ENCODE measurements at places on chromosomes 6 and 20. TPM values are rescaled to one million over a fixed set of nuclear protein-coding genes. Genes with fewer than 3 reads are reported as not detected.
A peak's percentile ranks its signal among the peaks of the same experiment; 100 is the strongest.

DNA sequence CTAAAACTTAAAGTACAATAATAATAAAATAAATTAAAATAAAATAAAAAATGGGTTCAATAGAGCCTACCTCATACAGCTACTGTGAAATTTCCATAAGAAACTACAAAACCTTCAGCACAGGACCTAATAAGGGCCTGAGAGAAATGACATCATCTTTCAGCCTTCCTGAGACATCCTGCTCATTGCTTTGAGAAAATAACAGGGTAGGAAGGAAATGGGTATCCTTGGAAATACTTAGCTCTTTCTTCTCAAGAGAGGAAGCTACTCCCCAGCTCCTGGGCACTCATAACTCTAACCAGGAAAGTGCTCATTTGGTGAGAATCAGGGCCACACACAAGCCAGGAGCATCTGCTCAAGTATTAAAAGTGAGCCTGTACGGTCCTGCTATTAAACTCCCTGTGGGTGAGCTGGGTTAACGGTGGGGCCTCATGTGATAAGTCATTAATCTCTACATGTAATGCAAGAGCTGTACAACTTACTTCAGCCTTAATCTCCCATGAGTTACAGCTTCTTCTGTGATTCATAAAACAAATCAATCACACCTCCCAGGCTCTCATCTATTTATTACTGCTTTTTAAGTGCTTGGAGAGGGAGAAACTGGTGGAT is 141.4 kb downstream of the MAFB start:
- no peaks in the 10 kb centered on the region for H3K27me3 ChIP-seq
- H3K4me3 ChIP-seq, result no peak overlapping the region
- no peak for DNase-seq

- no peak overlapping the region for H3K4me3 ChIP-seq
- H3K27ac ChIP-seq, result no peak overlapping the region
- peak; percentile 69 for DNase-seq
- no peaks in the 10 kb centered on the region for H3K27me3 ChIP-seq
Observed at GRCh38 chr6:13194852-13195251, 133.5 kb downstream of the TBC1D7 start.

GRCh38 chr6:150263765-150264404 is 104.9 kb upstream of the IYD start:
- no peak for DNase-seq
- no peaks in the 10 kb centered on the region for H3K4me1 ChIP-seq
- no peaks in the 10 kb centered on the region for H3K36me3 ChIP-seq
- no peaks in the 10 kb centered on the region for H3K27me3 ChIP-seq
- H3K4me3 ChIP-seq, result no peak overlapping the region
- no peak overlapping the region for H3K27ac ChIP-seq

- H3K36me3 ChIP-seq, result no peaks in the 10 kb centered on the region
- H3K4me3 ChIP-seq, result no peak overlapping the region
- H3K4me1 ChIP-seq, result no peaks in the 10 kb centered on the region
- no peaks in the 10 kb centered on the region for H3K27me3 ChIP-seq
- DNase-seq, result no peak
Observed at GRCh38 chr6:132872923-132873322, 58.6 kb downstream of the RPS12 start.

- H3K4me3 ChIP-seq, result no peak overlapping the region
- DNase-seq, result no peak
- H3K27ac ChIP-seq, result no peak overlapping the region
- no peaks in the 10 kb centered on the region for H3K36me3 ChIP-seq
Observed at GRCh38 chr6:125019281-125019680, 57.0 kb downstream of the RNF217 start.

- H3K27ac ChIP-seq, result no peak overlapping the region
- DNase-seq, result no peak
- H3K4me3 ChIP-seq, result no peak overlapping the region
- H3K4me1 ChIP-seq, result no peaks in the 10 kb centered on the region
- H3K27me3 ChIP-seq, result no peaks in the 10 kb centered on the region
Observed at GRCh38 chr20:10793766-10794165, 120.0 kb upstream of the JAG1 start.

GRCh38 chr6:125658136-125658535 is 91.3 kb upstream of the HEY2 start:
- no peak overlapping the region for H3K27ac ChIP-seq
- no peaks in the 10 kb centered on the region for H3K4me1 ChIP-seq
- no peaks in the 10 kb centered on the region for H3K36me3 ChIP-seq
- no peaks in the 10 kb centered on the region for H3K27me3 ChIP-seq
- no peak for DNase-seq

DNA sequence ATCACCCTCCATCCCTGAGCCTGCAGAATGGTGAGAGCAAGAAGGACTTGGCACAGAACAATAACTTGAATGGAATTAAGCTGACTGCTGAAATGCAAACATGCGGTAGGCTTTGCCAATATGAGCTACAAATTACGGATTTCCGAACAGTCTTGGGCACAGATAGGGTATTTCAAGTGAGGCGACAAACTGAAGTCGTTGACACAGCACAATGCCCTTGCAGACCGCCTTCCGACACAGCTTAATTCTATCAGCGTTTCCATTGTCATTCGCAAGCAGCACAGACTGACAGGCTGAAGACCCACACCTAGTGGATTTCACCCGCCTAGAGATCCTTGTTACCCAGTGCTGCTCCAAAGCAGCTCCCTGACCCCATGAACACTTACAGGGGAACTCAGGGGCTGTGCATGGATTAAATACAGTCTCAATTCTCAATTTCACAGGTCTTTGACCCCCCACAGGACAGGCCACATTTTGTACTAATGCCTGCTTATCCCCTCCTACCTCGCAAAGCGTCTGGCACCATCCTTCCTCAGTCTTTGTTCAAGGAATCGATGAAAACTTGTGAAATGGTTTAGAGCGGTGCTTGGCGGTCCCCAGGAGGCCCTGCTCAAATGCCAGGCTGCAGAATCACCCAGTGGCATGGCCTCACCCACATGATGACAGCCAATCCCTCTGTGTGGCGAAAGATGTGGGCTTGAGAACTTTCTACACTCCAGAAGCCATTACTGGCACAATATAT is 34.6 kb downstream of the RAMACL start:
- no peak overlapping the region for H3K4me3 ChIP-seq
- H3K36me3 ChIP-seq, result no peaks in the 10 kb centered on the region
- no peaks in the 10 kb centered on the region for H3K27me3 ChIP-seq
- no peak overlapping the region for H3K27ac ChIP-seq
- no peak for DNase-seq

DNA sequence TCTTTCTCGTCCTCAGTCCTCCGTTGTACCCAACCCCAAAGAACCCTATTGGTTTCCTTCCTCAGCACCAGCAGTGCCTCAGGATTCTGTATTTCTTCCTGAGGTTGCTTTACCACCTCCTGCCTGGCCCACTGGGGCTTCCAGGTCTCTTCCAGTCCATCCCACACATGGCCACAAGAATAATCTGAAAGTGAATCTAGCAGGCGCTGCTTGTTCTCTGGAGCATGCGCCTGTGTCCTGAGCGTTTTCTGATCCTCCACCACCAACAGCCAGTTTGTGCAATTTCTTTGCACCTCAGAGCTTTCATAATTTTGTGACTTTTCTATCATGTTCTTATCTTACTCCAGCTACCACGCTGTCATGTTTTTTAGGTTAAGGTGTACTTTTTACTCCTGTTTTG is 11.6 kb upstream of the HSP90AB1 start:
- H3K27ac ChIP-seq, result peak overlapping the region; percentile 97
- no peaks in the 10 kb centered on the region for H3K4me1 ChIP-seq
- no peak overlapping the region for H3K4me3 ChIP-seq
- H3K27me3 ChIP-seq, result no peaks in the 10 kb centered on the region

- H3K36me3 ChIP-seq, result no peaks in the 10 kb centered on the region
- DNase-seq, result no peak
- H3K27ac ChIP-seq, result no peak overlapping the region
- peaks cover 4% of the 10 kb centered on the region for H3K4me1 ChIP-seq
- no peak overlapping the region for H3K4me3 ChIP-seq
Observed at GRCh38 chr20:57420571-57421252, 29.5 kb downstream of the RBM38 start.

DNA sequence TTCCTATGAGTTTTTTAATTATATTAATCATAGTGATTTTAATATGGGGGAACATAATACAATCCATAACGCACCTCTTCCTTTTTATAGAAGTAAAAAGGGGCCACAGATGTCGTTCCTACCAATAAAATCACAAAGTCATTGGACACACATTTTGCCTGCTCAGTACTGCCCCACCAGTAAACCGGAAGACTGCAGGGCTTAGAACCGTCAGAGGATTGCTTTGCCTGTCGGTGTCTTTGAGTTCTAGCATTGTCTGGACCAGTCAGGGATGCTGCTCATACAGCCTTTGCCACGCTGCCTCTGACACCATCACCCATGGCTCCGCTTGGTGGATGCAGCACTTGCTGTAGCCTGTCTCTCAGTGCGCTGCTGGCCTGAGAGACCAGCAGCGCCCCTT is 853.6 kb downstream of the C6orf118 start:
- no peak for DNase-seq
- H3K4me3 ChIP-seq, result no peak overlapping the region
- H3K36me3 ChIP-seq, result no peaks in the 10 kb centered on the region
- H3K27me3 ChIP-seq, result no peaks in the 10 kb centered on the region

DNA sequence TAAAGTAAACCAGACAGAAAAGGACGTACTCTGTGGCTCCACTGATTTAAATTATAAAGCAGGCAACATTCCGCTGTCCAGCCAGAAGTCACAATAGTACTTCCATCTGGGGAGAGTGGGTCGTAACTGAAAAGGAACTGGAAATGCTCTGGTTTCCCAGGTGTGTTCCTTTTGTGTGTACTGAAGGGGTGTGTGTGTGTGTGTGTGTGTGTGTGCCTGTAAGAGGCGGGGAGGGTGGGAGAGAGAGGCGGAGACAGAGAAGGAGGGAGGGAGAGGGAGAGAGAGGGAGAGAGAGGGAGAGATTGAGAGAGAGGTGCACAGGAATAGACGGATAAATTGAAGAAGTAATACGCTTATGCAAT is 178.4 kb upstream of the ZNF184 start:
- no peak overlapping the region for H3K27ac ChIP-seq
- no peaks in the 10 kb centered on the region for H3K27me3 ChIP-seq
- no peak overlapping the region for H3K4me3 ChIP-seq
- H3K36me3 ChIP-seq, result no peaks in the 10 kb centered on the region
- no peaks in the 10 kb centered on the region for H3K4me1 ChIP-seq
- no peak for DNase-seq

DNAH8 gene
- total RNA-seq, result 0.02 TPM

OVOL2 gene
- total RNA-seq, result not detected

PACSIN1 gene
- total RNA-seq, result not detected

CALHM6 gene
- total RNA-seq, result 4.4 TPM

BTN1A1 gene
- not detected for total RNA-seq

DBNDD2 gene
- 4.0 TPM for total RNA-seq

C2 gene
- total RNA-seq, result 739 TPM

TTLL9 gene
- not detected for total RNA-seq

Data from right lobe of liver (tissue), 6 donors.